Activated T-cell treated with anti-CD3 and anti-CD28 coated beads, Interleukin-2, amount 50 U/mL, for 24 hours (primary cell): ENCODE measurements at places on chromosomes 1 and 21.

- DNase-seq = no peak
Measured at GRCh38 chr1:40939320-40940059, 40.0 kb upstream of the CTPS1 start.

DNA sequence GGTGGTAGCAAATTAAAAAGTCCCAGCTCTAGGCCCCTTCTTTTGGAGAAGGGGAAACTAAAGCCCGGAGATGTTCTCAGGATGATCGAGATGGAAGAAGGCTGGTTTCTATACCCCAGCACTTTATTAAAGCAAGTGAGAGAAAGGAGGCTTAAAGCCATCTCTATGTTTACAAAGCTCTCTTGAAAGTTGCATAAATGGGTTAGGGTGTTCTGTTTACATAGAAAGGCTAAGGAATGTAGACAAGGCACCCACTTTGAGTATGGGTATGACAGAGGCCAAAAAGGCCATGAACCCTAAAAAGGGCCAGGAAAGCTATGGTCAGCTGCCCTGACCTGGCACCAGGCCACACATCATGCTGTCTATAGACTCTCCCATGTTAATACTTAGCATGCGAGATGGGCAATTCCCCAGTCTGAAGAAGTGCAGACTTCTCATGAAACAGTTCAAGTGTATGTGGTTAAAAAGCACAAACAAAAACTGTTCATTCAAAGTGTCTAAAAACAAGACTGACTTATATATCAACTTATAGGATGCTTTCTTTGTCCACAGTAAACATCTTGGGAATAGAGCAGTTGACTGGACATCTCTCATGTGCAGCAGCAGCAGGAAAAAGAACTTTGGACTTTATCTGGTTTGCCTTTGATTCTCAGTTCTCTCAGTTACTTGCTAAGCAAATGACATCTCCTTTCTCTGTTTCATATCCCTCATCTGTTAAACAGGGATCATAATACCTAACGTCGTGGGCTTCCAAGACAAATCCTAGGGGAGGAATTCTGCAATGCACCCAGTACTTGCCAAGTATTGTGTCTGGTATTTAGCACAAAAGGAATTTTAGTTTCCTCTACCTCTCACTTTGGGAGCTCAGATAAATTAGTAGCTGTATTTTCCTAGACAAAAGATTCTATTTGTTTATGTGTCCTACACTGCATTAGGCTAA lies 521.6 kb downstream of the PLPP3 start:
- DNase-seq = no peak

- no peak for DNase-seq
Measured at GRCh38 chr1:76501136-76501535, 366.1 kb upstream of the ST6GALNAC5 start.

- DNase-seq = peak; percentile 45
Measured at GRCh38 chr1:30085811-30086770, 637.3 kb downstream of the MATN1 start.

DNA sequence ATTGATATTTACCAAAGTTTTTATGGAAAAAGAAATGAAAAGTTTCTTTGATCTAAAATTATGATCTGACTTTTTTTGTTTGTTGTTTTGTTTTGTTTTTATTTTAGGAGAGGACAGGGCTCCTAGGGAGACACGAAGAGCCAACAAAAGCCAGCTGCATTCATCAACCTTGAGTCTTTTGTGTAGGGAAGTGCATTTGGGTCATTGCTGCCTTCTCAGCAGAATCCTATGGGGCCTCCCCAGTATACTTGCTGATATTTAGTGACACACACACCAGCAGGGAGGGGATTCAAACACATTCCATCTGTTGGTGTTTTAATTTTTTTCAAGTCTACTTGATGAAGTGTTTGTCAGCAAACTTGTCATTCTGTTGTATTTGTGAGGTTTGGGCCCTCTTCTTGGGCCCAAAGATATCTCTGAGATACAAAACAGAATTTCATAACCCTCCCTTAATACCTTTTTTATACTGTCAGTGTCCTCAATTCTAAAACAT lies 203.5 kb downstream of the NTNG1 start:
- DNase-seq = no peak

GRCh38 chr21:32382108-32382644 lies 10.6 kb downstream of the URB1 start:
- no peak for DNase-seq

DNA sequence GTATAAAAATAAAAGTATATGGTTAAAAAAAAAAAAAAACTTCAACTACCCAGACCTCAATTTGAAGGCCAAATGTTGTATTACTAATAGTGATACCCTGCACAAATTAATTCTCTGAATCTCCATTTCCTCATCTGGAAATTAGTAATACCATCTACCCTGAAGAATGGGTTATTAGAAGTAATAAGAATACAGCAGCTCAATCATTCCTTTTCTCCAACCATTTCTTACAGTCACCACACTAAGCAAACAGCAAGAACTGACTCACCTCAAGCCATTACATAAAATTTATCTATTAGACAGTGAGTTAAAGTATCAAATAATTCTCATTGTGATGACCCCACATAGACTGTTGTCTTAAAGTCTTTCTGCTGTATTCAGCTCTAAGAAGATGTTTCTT lies 39.6 kb downstream of the RERE start:
- no peak for DNase-seq

GRCh38 chr1:105730701-105731100 lies 1325.8 kb upstream of the PRMT6 start:
- DNase-seq = no peak

GRCh38 chr1:28437264-28437923 lies 67.9 kb downstream of the PHACTR4 start:
- no peak for DNase-seq

DNA sequence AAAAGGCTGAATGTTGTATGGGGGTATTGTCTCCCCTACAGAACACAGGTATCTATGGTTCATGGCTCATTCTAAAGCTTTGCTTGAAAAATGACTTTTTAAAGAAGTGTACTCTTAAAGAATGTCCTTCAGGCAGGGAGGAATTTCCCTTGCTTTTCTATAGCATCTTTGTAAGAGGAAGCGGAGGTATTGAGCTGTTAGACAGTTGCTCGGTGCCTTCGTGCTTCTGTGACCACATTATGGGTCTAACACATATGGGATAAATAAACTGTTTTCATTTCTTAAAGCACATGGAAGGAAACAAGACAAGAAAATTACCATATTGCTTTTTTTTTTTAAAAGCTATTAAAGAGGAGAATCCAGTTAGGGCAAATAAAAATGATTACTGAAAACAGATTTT lies 182.9 kb downstream of the NTNG1 start:
- no peak for DNase-seq

DNA sequence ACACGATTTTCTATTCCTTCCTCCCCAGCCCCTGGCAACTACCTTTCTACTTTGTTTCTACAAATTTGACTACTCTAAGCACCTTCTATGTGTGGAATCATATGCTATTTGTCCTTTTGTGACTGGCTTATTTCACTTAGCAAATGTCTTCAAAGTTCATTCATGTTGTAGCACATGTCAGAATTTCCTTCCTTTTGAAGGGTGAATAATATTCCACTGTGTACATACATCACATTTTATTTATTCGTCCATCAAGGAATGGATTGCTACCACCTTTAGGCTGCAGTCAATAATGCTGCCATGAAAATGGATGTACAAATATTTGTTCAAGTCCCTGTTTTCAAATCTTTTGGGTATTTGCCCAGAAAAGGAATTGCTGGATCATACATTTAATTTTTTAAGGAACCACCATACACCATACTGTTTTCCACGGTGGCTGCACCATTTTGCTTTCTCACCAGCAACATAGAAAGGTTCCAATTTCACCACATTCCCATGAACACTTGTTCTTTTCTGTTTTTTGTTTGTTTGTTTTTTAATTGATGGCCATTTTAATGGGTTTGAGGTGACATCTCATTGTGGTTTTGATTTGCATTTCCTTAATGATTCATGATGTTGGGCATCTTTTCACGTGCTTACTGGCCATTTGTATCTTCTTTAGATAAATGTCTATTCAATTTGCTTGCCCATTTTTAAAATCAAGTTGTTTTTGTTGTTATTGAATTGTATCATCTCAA lies 3.3 kb upstream of the PDZK1 start:
- no peak for DNase-seq

- no peak for DNase-seq
Measured at GRCh38 chr1:2596530-2597333, 10.2 kb downstream of the PRXL2B start.

DNA sequence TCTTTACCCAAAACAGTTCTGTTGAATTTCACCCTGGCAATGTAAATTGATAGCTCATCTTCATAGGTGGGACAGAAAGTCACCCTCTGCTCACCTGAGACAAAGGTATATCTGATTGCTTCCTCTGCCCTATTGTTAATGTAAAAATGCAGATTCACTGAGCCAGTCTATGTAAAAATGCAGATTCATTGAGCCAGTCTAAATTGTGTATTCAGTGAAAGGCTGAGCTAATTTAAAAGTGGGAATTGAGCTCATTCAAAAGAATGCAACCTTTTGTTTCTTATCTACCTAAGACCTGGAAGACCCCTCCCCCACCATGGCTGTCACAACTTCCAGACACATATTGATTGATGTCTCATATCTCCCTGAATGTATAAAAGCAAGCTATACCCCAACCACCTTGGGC lies 4.8 kb upstream of the MYSM1 start:
- DNase-seq = no peak

DNA sequence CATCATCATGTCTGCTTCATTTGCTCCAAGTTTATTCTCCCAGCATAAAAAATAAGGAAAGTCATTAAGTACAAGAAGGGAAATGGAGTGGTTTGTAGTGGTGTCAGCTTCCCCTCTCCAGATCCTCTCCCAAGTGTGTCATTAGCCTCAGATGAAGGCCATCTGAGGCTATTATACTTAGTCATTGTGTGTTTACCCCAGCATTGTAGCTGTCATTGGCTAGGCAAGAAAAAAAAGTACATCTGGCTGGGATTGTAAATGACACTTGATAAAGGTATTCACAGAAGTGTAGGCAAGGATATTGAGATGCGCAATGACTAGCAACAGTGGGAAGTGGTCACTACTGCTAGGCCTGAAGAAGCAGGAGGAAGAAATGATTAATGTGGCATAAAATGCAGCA lies 316.9 kb upstream of the SGIP1 start:
- DNase-seq = no peak

DNA sequence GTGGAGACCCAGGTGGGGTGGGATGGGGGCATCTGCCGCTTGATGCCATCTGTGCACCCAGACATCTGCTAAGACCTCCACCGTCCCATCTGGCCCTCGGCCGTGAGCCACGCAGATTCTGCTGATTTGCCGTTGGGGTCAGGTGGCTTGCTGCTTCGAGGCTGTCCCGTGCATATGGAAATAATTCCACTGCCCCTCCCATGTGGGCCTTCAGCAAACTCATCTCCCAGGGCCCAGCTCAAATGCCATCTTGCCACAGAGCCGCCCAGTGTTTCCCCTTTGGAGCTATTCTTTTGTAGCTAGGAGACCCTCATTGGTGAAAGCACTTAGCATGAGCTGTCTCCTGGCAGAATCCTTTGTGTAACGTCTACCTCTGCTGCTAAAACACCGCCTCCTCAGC lies 99.8 kb downstream of the KAZN start:
- DNase-seq = no peak

GRCh38 chr1:161730050-161730564 lies 8.8 kb downstream of the FCRLB start:
- peak; percentile 60 for DNase-seq

DNA sequence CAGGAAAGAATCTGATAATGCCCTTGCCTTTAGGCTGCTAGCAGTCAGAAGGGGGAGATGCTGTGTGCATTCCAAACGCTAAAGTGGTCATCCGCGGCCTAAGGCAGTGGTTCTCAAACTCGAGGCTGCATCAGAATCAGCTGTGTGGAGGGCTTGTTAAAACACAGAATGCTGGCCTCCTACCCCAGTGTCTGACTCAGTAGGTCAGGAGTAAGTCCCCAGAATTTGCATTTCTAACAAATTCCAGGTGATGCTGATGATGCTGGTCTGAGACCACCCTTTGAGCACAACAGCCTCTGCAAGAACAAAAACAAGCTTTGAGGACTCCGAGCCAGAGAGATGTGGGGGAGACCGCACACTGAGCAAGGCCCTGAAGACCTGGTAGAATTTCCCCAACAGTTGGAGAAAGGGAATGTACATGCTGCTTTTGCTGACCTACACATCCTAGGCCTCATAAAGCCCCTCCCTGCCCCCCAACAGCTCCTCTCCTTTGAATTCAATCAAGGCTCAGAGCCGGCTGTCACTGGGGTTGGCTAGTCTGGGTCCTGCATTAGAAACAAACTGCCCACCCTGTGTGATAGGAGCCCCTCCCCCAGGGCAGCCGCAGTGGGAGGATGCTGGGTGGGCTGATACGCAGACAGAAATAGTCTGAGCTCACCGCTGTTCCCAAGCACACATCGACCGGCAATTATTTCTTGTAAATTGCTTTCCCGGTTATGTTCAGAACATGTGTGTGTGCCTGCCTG lies 27.1 kb downstream of the SHISAL2A start:
- no peak for DNase-seq

DNA sequence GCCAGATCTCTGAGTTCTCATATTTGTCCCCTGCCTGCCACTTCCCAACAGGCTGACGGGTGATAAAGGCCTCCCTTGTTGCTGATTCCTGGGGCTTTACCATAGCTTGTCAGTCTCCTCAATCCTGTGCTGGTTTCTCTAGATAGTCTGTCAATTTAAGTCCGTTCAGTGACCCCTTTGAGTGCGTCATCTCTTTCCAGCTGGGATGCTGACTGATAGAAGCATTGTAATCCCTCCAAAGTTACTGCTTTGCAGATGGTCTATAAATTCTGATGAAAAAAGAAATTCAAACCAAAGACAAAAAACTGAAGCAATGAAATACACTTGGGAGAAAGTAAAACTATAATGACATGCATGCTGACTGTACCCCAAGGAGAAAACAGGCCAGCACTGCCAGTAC lies 28.3 kb downstream of the RHOU start:
- no peak for DNase-seq

DNA sequence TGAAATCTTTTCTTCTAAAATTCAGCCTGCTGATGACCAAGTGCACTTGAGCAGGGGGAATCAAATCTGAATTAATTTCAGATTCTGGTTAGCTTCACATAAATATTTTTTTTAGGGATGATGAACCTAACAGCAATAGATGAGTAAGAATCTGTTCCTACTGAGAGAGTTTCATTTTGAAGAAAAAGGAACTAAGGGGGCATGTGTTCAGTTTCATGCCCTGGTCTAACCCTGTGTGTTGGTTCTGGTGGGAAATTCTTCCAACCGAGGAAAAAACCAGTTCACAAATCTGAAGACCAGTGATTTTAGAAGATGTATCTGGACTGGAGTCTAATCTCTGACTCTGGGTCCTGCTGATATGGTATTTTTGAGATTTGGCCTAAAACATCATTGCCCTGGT lies 13.7 kb downstream of the SELL start:
- DNase-seq = no peak

DNA sequence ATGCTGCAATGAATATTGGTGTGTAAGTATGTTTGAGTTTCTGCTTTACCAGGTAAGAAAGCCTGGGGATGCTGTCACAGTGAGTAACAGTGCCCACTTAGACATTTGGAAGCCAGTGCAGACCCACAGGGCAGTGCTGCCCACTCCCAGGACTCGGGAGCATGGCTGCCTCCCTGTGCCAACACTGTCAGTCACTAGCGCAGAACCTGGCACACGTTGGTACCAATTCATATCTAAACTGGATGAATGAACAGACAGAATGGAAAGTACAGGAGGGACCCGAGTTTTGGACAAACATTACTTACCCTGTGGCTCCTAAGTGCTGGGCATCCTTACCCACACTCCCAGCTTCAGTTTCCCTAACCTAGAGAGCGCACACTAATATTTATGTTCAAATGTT lies 1.6 kb upstream of the EVA1C start:
- DNase-seq = no peak
